ENCODE measurements at places on chromosomes 4 and X. TPM values are rescaled to one million over a fixed set of nuclear protein-coding genes. Genes with fewer than 3 reads are reported as not detected.

DNA sequence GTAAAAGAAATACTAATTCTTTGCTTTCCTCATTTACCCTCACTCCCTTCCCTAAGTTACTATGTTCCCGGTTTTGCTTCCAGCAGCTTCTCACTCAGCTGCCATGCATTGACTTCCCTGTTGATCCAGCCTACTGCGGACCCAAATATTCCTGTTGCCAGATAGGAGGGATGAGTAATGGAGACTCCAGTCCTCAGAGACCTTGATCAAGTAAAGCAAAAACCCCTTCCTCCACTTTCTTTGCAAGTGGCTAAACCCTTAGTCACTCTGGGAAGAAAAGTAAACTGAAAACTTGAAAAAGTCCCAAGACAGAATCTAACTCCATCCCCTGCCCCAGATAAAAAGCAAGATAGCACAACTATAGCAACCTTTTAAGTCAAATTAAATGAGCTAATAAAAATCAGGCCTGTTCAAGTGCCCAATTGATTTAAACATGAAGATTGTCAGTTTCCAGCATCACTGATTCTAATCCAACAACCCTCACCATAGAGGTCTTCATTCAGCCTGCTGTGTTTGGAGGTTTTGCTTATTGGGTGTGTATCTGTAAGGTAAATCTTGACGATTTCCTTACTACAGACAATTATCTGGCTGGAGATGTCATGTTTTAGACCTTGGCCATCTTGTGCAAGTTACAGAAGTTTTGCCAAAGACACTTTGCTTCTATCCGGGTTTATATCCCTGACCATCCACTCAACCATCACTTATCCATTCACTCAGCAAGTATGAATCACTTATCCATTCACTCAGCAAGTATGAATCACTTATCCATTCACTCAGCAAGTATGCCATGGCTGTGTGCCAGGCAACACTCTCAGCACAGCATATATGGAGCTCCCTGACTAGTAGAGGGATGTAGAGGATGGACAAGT, 17.6 kb downstream of the FGFBP1 start:
- no peak for DNase-seq
- no peaks in the 10 kb centered on the region for H3K36me3 ChIP-seq
- no peaks in the 10 kb centered on the region for H3K4me1 ChIP-seq
- no peak overlapping the region for H3K4me3 ChIP-seq

DNA sequence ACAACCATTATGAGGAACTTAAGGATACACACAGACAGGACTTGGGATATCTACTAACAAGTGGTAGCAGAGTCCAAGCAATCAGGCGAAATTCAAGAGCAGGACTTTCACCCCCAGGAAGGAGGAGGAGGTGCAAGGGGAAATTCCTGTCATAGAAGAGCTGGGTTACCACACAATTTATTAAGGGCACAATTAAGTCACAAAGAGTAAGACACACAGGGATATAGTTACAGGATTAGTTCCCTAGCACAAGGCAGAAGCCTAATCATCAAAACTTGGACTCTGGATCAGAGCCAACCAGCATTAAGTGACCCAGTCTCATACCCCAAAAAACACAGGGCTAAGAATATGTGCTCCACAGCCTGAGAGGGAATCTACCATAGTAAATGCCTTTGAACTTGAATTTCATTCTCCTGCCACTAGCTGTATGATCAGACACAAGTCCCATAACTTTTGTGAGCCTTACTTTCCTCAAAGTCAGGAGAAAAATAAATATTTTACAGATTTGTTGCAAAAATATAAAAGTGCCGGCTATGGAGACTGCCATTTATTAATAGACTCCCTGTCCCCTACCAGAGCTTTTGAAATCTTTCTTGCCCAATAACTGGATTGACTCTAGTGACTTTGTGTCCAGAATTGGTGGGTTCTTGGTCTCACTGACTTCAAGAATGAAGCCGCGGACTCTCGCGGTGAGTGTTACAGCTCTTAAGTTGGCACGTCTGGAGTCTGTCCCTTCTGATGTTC, 87.0 kb downstream of the SYNPO2 start:
- no peak for DNase-seq
- no peak overlapping the region for H3K27ac ChIP-seq
- H3K36me3 ChIP-seq, result no peaks in the 10 kb centered on the region
- H3K27me3 ChIP-seq, result no peaks in the 10 kb centered on the region

- no peak overlapping the region for H3K27ac ChIP-seq
- DNase-seq, result no peak
- no peak overlapping the region for H3K4me3 ChIP-seq
Measured at GRCh38 chrX:147680251-147680650, 231.5 kb upstream of the FMR1 start.

The MMRN1 gene
- total RNA-seq, result 10.7 TPM

The NDST3 gene
- total RNA-seq, result 5.7 TPM

DNA sequence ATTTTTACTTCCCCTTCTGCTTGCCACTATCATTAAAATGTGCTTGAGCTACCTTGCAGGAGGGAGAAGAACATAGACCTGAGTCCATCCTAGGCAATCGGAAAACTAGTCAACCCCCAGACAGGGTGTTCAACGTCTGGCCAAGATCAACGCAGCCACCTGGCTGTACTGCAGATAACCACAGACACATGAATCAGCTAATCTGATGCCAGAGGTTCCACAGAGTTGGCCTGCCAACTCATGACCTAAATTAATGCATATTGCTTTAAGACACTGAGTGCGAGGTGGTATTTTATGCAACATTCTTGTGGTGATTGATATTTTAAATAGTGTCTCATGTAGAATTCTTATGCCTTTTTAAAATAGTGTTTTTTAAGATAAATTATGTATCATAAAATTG, 1283.8 kb upstream of the PABPC4L start:
- no peaks in the 10 kb centered on the region for H3K36me3 ChIP-seq
- H3K27me3 ChIP-seq, result no peaks in the 10 kb centered on the region
- H3K4me3 ChIP-seq, result no peak overlapping the region
- H3K4me1 ChIP-seq, result peaks cover 5% of the 10 kb centered on the region

GRCh38 chrX:128927363-128927762, 595.9 kb downstream of the SMARCA1 start:
- no peaks in the 10 kb centered on the region for H3K27me3 ChIP-seq
- H3K27ac ChIP-seq, result no peak overlapping the region
- peaks cover 8% of the 10 kb centered on the region for H3K4me1 ChIP-seq
- no peak for DNase-seq

DNA sequence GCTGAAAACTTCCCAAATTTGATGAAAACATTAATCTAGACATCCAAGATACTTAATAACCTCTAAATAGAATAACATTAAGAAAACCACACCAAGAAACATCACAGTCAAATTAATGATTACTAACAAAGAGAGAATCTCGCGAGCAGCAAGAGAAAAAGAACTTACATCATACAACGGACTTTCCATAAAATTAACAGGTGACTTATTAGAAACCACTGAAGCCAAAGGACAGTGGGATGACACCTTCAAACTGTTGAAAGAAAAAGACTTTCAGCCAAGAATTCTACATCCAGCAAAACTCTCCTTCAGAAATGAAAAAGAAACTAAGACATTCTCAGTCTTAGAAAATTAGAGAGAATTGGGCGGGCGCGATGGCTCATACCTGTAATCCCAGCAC, 232.0 kb downstream of the SNCA start:
- H3K4me1 ChIP-seq, result no peaks in the 10 kb centered on the region
- H3K4me3 ChIP-seq, result no peak overlapping the region
- no peak for DNase-seq
- no peak overlapping the region for H3K27ac ChIP-seq

- peaks cover 3% of the 10 kb centered on the region for H3K36me3 ChIP-seq
- H3K4me3 ChIP-seq, result peak overlapping the region; percentile 98
- no peak for DNase-seq
- peak overlapping the region; percentile 91 for H3K27ac ChIP-seq
Measured at GRCh38 chrX:120559804-120560203, 958 bp downstream of the CUL4B start.

- no peak overlapping the region for H3K27ac ChIP-seq
- no peaks in the 10 kb centered on the region for H3K4me1 ChIP-seq
- H3K36me3 ChIP-seq, result peaks cover 12% of the 10 kb centered on the region
- H3K27me3 ChIP-seq, result no peaks in the 10 kb centered on the region
Measured at GRCh38 chr4:26877961-26878360, 17.3 kb downstream of the STIM2 start.

- peaks cover 24% of the 10 kb centered on the region for H3K36me3 ChIP-seq
- peaks cover 14% of the 10 kb centered on the region for H3K4me1 ChIP-seq
- peak overlapping the region; percentile 31 for H3K4me3 ChIP-seq
- peaks cover 13% of the 10 kb centered on the region for H3K27me3 ChIP-seq
- DNase-seq, result no peak
- no peak overlapping the region for H3K27ac ChIP-seq
Measured at GRCh38 chr4:120616-121015, 3.7 kb upstream of the ZNF718 start.

GRCh38 chrX:104854188-104854587, 288.2 kb downstream of the IL1RAPL2 start:
- H3K36me3 ChIP-seq, result peaks cover 3% of the 10 kb centered on the region
- no peak overlapping the region for H3K27ac ChIP-seq
- H3K4me3 ChIP-seq, result no peak overlapping the region
- DNase-seq, result no peak

DNA sequence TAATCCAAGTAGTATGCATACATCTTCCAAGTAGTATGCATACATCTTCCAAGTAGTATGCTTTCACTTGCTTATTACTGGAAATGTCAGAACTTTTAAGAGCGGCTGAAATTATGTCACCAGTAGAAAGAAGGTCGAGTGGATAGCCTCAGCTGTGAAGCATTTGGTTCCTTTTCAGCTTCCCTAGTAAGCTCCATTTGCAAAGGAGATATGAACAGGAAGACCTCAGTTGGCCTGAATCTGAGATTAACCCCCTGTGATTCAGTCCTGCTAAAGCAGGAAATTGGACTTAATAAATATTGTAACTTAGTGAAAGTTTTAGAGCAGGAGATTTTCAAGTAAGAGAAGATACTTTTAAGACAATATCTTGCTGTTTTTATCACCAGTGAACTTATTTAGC, 48.1 kb downstream of the PCDH7 start:
- no peaks in the 10 kb centered on the region for H3K4me1 ChIP-seq
- H3K27me3 ChIP-seq, result no peaks in the 10 kb centered on the region
- H3K4me3 ChIP-seq, result no peak overlapping the region
- no peak for DNase-seq
- H3K36me3 ChIP-seq, result no peaks in the 10 kb centered on the region

DNA sequence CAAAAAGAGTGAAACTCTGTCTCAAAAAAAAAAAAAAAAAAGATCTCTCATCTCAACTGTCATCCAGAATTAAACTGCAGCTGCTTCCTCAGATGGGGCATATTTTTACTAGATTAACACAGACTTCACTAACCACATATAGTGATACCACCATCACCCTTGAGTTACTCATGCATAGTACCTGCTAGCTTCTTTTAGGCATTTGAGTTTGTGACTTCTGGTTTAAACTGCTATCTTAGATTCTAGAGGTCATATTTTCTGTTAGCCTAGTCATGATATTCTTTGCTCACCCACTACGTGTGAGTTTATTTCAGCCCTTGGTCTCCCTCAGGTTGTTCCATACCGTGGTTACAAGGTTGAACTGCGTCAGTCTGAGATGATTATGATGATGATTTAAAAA, 154.9 kb upstream of the BMP3 start:
- no peak overlapping the region for H3K27ac ChIP-seq
- no peaks in the 10 kb centered on the region for H3K27me3 ChIP-seq
- no peaks in the 10 kb centered on the region for H3K36me3 ChIP-seq
- DNase-seq, result no peak

DNA sequence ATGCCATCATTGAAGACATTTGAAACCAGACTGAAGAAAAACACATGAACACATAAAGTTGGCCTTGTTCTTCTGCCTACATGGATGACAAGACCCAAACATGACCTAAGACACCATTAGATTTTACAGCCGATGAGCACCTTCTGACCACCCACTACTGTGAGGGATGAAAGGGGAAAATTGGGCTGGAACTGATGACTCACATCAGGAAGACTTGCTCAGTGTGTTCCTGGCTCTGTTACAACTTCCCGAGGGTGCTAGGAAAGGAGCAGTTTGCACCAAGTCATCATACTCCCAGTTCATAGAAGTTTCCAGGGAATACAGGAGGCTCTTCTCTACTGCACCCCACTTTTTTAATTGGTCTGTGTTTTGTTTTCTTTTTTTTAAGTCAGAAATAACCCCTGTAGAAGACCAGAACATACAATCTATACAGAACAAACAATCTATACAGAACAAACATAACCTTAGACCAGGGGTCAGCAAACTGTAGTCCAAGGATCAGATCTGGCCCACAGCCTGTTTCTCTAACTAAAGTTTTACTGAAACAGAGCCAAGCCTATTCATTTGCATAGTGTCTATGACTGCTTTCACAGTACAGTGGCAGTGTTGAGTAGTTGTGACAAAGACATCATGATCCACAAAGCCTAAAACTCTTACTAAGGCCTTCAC, 25.3 kb downstream of the BTC start:
- H3K4me3 ChIP-seq, result no peak overlapping the region
- H3K27ac ChIP-seq, result no peak overlapping the region
- no peaks in the 10 kb centered on the region for H3K36me3 ChIP-seq

- peaks cover 10% of the 10 kb centered on the region for H3K4me1 ChIP-seq
- H3K36me3 ChIP-seq, result no peaks in the 10 kb centered on the region
- H3K27me3 ChIP-seq, result no peaks in the 10 kb centered on the region
- no peak overlapping the region for H3K4me3 ChIP-seq
- DNase-seq, result no peak
Measured at GRCh38 chr4:144374065-144374464, 233.5 kb upstream of the GYPA start.

- peak overlapping the region; percentile 95 for H3K27ac ChIP-seq
- peaks cover 9% of the 10 kb centered on the region for H3K4me1 ChIP-seq
- H3K36me3 ChIP-seq, result no peaks in the 10 kb centered on the region
- no peaks in the 10 kb centered on the region for H3K27me3 ChIP-seq
- no peak overlapping the region for H3K4me3 ChIP-seq
Measured at GRCh38 chrX:12955882-12956703, 18.8 kb upstream of the TMSB4X start.

The MTHFD2L gene
- total RNA-seq, result 19.9 TPM

Data from neural crest cell (in vitro differentiated cells).